BJ (cell line): ENCODE measurements at places on chromosomes 1 and 21. TPM values are rescaled to one million over a fixed set of nuclear protein-coding genes. Genes with fewer than 3 reads are reported as not detected.

DNA sequence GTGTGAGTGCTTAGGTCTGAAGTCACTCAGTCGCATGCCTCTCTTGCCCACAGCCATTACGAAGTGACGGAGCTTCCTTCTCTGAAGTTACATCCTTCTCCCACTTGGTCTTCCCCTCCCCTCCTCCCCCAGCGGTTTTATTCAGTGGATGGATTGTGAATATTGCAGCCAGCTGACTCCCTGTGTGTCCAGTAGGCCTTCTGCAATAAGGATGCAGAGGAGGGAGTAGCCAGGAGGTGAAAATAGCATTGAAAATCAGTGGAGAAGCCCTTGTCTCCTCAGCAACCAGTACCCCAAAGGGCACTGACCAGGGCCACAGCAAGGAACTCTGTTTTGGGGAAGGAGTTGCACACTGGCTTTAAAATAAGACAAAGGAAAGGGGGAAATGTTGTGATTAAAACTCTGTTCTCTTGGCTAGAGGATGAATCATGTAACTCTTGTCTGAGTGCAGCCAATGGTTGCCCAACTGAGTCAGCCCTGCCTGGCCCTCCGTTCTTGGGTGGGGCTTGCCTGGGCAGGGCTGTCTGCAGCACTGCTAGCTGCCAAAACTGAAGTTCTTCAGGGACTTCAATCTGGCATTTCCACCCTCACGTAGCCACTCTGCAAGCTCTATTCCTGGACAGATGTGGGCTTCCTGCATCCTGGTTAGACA lies 4.3 kb downstream of the S100A10 start:
- peak; percentile 55 for DNase-seq

DNA sequence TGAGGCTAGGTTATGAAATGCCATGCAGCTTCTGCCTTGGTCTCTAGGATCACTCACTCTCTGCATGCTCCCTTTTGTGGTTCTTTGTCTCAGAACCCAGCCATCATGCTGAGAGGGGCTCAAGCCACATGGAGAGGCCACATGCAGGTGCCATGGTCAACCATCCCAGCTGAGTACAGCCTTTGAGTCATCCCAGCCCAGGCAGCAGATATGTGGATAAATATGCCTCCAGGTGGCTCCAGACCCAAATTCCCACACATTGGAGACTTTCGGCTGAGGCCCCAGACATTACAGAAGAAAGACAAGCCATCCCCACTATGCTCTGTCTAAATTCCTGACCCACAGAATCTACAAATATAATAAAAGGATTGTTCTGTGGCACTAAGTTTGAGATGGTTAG lies 102.0 kb downstream of the LHX9 start:
- no peak for DNase-seq

DNA sequence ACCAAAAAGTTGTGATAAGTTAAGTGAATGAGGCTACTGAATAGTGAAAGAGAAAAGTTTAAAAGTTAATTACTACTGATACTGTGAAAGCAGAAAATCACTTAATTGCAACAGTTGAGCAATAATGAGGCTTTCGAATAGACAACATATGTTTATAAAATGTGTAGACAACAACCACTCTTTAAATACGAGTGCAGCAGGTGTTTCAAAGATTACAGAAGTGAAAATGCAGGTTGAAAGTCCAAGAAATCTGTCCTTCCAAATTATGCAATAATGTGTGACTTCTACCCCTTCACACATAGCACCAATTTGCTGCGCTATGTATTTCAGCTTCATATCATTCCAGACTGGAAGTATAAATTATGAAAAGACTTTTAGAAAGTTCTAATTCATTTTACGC lies 213.0 kb downstream of the COL24A1 start:
- DNase-seq: no peak

- no peak for DNase-seq
Measured at GRCh38 chr1:64595871-64596515, 126.1 kb downstream of the CACHD1 start.

GRCh38 chr1:88825721-88826120 lies 65.6 kb downstream of the GTF2B start:
- DNase-seq: no peak

GRCh38 chr1:47340227-47340626 lies 6.6 kb downstream of the CMPK1 start:
- DNase-seq: no peak

GRCh38 chr1:171389171-171389570 lies 75.2 kb downstream of the FMO4 start:
- DNase-seq: peak; percentile 3

- no peak for DNase-seq
Measured at GRCh38 chr21:31684918-31685317, 25.4 kb downstream of the SOD1 start.

DNA sequence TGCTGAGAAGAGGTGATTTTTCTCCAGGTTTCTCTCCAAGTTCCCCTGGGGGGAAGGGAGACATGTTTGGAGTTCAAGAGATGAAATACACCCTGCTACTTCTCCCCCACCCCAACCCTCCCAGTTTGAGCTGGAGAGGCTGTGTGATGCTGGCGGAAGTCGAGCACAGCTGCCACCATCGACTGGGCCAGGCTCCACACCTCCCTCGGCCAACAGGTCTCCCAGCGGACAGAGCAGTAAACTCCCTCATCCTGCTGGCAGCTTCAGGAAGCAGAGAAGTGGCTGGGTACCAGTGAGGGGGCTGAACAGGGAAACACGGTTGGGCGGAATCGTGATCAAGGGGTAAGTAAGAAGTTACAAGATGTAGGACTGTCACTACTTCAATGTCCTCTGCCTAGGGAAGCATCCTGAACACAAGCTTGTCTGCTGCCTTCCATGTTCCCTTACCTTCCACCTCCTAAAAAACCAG lies 6.6 kb upstream of the NHLH1 start:
- no peak for DNase-seq

GRCh38 chr1:66578841-66579240 lies 44.9 kb downstream of the SGIP1 start:
- no peak for DNase-seq

DNA sequence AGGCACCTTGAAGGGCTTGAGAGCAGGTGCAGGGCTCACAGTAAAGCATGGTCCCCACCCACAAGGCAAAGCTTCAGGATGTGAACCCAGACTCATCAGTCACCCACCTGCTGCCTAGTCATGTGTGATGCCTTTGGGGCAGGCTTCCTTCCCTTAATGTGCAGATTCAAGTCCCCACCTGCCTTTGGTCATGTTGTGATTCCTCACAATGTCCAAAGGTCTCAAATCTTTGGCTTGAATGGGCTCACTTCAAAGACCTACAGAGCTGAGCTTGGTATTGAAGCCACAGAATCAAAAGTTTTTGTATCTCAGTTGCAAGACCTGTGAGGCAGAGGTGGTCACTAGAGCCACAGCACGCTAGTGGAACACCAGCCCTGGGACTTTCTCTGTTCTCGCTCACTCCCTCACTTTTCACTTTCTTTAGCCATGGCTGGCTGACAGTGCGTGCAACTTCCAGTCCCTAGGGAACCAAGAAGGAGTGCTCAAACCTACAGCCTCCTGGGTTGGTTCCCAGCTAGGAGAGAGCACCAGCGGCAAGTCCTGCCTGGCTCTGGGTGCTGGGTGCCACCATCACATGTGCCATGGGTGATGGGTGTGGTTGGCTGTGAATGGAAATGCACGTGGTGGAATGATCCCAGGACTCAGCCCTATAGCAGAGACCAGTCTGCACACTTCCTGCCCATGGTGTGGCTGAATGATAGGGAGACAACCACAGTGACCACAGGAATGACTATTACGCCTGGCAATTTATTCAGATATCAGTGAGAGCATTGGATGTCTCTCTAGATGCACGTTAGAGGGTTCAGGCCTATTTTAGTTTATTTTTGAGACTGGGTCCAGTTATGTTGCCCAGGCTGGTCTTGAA lies 26.4 kb upstream of the CLIC6 start:
- no peak for DNase-seq

DNA sequence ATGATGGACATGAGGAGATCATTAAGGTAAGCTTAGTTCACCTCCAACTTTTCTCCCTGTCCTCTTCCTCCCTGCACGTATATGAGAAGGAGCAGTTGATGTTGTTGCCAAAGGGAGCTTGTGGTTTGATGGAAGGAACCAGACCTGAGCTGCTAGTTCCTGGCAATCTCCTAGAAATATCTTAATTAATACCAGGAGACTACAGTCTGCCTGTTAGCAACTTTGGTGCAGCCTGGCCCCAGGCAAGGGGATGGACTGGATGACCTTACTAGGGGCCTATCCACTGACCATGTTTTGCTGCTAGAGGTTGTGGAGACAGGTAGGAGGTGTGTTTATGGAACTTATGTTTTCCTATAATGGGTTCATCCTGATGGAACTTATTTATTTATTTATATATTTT lies 22.6 kb downstream of the TUFT1 start:
- no peak for DNase-seq

DNA sequence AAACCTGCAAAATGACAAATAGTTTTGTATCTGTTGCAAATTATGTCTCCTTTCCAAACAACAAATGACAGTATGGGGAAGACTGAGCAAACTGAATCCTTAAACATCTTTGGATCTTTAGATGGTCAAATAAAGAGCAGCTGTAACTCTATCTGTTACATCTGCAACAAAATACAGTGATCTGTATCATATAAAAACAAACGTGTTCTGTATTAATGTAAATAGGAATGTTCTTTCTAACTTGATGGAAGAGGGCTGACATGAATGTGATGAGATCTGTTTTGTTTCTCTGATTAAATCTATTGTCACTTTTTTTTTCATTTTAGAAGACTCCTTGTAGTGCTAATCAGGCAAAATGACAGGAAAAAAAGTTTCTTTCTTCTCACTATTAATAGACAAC lies 159.5 kb downstream of the GPATCH2 start:
- DNase-seq: no peak

DNA sequence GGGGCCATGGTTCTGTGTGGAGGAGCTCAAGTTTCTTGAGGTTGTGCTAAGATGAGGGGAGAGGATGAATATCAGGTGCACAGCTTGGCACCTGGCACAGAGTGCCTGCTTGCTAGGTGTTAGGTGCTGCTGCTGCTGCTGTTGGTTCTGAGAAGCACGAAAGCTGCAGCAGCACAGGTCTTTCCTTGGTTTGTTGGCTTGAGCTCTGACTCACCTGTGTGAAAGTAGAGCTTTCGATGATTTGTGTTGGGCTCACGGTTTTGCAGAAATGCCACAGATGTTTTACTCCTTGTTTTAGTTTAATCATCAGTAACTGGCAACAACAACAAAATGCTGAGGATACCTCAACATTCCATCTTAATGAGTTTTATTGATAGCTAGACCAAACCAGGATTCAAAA lies 221.6 kb downstream of the BRINP2 start:
- no peak for DNase-seq

GRCh38 chr1:237901299-237901934 lies 10.7 kb upstream of the ZP4 start:
- no peak for DNase-seq

GRCh38 chr1:162944974-162945674 lies 84.1 kb upstream of the CCDC190 start:
- no peak for DNase-seq

- DNase-seq: no peak
Measured at GRCh38 chr1:246784621-246785493, 60.6 kb downstream of the SCCPDH start.

GRCh38 chr1:182215764-182216163 lies 154.3 kb upstream of the ZNF648 start:
- DNase-seq: peak; percentile 97

DNA sequence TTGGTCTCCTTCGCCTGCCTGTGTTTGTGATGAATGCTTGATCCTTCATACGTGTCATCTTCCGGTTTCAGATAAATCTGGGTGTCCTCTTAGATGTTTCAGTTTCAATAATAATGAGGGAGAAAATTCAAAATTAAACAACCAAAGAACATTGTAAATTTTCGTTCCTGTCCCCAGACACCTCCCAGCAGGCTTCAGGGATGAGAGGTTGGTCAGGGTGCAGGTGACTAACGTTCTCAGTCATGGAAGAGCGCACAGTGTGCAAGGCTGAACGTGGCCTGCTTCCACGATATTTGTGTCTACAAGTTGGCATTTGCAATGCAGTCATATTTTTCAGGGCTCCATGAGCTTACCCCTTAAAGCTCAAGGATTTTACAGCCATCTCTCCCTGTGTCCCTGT lies 147.1 kb upstream of the ARHGEF16 start:
- no peak for DNase-seq

GRCh38 chr1:24558902-24559791 lies 3.3 kb downstream of the NCMAP start:
- DNase-seq: peak; percentile 24

GRCh38 chr1:218339267-218339831 lies 5.8 kb upstream of the TGFB2 start:
- DNase-seq: no peak

DNA sequence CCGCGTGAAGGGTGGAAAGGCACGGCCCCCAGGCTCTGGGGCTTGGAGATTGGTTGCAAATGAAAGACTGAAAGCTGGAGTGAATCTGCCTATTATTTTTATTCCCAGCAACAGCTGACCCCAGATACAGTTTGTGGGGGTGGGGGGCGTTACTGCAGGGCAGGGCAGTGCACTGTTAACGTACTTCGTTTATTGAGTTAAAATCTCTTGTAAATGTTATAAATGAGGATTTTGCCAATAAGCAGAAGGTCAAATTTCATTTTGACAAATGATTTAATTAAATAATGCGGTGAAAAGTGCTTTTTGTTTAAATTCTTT lies 1.0 kb upstream of the VPS26C start:
- no peak for DNase-seq

DNA sequence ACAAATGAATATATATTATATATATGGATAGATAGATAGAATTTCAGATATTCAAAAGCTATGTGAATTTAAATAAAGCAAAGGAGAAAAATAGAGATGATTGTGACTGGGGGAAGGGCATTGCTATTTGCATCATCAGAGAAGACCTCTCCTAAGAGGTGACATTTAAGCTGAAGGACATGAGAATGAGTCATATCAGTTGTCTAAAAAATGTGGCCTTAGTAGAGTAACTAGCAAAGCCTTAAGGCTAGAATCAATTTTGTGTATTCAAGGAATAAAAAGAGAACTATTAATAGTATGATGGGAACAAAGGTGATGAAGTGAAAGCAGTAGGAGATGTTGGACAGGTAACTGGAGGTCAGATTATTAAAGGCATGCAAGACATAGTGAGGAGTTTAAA lies 34.8 kb upstream of the SLC35F3 start:
- no peak for DNase-seq

GRCh38 chr21:40765811-40766210 lies 81.1 kb downstream of the DSCAM start:
- no peak for DNase-seq

GRCh38 chr1:21663248-21663950 lies 5.8 kb downstream of the RAP1GAP start:
- no peak for DNase-seq

GRCh38 chr1:225689882-225690459 lies 37.0 kb upstream of the ENAH start:
- DNase-seq: no peak

GRCh38 chr1:47439819-47440598 lies 2.2 kb downstream of the FOXD2 start:
- no peak for DNase-seq

- DNase-seq: no peak
Measured at GRCh38 chr1:25425098-25426085, 4.8 kb upstream of the RHCE start.

BLACAT1 gene
- polyA plus RNA-seq: 0.02 TPM in 1 of 2 replicates, not detected in the other

FAM72D gene
- 0.98 and 1.1 TPM in 2 replicates for polyA plus RNA-seq

TMPRSS15 gene
- not detected in 2 replicates for polyA plus RNA-seq

CFHR3 gene
- polyA plus RNA-seq: not detected in 2 replicates

KRTAP11-1 gene
- polyA plus RNA-seq: not detected in 2 replicates

DPYD gene
- polyA plus RNA-seq: 13.1 and 21.1 TPM in 2 replicates

RIT1 gene
- polyA plus RNA-seq: 25.8 and 42.6 TPM in 2 replicates
